ENCODE measurements at places on chromosomes 16 and 17.

GRCh38 chr16:6573577-6573976 is 759.1 kb upstream of the RBFOX1 start:
- DNase-seq, result no peak

DNA sequence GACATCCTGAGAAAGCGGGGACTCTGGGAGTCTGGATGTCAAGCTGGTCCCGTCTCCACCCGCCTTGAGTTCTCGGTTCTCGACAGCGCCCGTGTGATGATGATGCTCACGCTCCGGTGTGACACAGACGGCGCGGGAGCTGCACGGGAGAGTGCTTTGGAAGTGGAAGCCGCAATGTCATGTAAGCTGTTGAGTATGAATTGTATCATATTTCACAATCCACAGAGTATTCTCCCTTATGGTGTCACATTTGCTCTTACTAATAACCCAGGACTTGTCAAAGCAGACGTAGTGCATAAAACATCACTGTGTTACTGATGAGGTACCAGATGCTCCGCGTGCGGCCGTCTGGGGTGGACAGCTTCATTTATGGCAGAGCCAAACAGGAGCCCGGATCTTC is 217.5 kb upstream of the CHMP6 start:
- no peak for DNase-seq

DNA sequence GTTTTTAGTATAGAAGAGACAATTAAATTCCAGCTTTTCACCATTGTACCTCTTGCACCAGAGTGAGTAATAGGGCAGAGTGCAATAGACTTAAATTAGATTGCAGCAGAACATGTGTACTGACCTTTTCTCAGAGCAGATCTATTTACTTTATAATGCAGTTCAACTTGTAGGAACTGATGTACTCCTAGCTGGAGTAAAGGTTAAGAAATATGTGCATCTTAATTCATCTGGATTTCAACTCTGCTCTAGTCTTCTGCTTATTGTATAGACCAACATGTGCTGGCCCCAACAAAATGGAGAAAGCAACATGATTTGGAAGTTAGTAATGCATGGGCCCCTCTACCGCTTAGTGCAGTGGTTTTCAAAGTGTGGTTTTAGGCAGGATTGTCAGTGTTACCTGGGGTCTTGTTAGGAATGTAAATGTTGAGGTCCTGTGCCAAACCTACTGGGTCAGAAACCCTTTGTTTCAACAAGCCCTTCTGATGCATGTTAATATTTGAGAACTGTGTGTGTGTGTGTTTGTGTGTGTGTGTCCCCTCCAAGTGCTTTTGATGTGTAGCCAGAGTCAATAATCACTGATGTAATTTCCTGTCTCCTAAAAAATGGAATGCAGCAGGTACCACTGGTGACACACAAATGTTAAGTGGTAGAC is 138.6 kb downstream of the TOX3 start:
- DNase-seq, result no peak

- no peak for DNase-seq
Observed at GRCh38 chr17:78442648-78443218, 64.3 kb downstream of the PGS1 start.

DNA sequence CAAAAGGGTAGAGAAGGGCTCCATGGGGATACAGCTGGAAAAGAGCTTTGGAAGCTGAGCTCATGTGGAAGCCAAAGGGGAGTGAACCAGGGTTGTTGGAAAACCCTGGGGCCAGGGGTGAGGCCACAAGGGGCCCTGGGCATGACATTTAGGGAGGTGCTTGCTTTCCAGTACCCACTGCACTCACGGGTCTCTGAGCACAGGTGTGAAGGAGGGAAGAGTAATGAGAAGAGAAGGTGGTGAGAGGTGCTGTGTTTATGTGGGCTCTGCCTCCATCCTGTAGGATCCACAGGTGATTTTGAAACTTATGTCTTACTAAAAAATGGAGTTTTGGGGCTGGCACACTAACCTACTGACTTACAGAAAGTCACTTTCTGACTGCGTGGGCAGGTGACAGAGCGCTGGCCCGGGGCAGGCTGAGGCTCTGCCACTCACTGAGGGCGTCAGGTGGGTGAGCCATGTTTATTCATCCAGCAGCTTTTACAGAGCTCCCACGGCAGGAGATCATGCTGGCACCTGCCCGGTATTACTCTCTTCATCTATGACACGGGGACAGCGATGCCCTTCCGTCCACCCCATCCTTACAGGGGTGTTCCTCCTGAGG is 18.9 kb downstream of the KSR1 start:
- no peak for DNase-seq

DNA sequence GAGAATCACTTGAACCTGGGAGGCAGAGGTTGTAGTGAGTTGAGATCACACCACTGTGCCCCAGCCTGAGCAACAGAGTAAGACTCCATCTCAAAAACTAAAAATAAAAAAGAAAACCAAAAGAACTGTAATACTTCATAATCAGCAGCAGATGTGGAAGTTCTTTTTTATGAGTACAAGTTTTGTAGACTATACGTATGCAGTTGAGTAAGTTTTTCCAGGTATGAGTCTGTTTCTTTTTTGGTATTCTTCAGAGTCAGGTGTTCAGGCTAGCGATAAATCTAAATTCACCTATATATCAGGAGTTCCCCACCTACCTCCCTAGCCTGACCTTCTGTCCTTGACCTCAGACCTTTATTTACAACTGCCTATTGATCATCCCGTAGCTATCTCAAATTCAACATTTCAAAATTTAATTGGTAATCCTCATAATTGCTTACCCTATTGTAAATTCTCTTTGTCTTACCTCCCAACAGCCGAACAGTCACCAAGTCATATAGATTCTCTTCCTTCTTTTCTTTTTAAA is 10.7 kb downstream of the DCTN5 start:
- DNase-seq, result no peak

GRCh38 chr17:72244494-72244893 is 123.7 kb downstream of the SOX9 start:
- no peak for DNase-seq

DNA sequence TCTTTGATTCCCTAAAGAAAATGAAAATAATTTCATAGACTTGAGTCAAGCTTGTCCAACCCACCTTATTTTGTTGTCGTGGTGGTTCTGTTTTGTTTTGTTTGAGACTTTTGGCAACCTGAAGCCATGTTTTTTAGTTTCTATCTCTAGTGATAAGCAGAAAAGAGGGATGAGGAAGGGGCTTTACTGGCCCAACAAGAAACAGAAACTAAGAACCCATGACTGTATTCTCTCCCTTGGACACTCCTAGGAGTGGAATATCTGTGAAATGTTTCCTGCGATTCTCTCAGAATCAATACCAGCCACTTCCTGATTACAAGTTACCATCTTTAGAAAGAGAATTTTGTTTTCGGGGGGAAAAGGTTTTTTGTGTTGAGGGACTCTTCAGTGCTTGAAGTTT is 207.5 kb downstream of the PRKCA start:
- DNase-seq, result no peak

DNA sequence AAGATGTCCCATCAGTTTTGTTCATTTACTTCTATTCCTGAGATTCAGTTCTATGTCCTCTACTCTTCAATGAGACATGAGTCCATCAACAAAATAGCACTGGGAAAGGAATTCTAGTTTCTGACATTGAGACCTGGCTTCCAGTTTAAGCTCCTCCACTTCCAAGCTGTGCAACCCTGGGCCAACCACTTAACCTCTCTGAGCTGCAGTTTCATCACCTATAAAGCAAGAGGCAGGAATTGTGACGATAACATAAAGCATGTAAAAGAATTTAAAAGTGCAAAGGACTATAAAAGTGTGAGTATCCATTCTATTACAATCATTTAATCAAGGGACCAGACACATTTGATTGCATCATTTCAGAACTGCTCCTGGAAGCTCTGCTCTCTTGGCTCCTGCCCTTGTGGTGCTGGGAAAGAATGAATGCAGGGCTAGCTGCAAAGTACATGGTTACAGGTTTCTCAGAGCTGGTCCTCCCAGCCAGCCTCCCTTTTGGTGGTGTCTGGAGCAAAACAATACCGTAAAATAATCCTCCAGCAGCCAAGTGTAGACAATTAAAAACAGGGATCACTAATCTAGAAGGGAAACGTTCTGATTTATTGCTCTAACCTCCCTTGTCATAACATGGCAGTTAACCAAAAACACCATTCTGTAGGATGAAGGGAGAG is 113.9 kb downstream of the VPS53 start:
- no peak for DNase-seq

Measured in activated CD4-positive, alpha-beta T cell treated with anti-CD3 and anti-CD28 coated beads, Interleukin-2, amount 50 U/mL, for 24 hours (primary cell).